ENCODE measurements at places on chromosomes 6 and 20. TPM values are rescaled to one million over a fixed set of nuclear protein-coding genes. Genes with fewer than 3 reads are reported as not detected.

The ZKSCAN3 gene
- 4.7 TPM for polyA plus RNA-seq

GRCh38 chr20:59598625-59599310 is 5.6 kb upstream of the PHACTR3 start:
- no peak for DNase-seq

DNA sequence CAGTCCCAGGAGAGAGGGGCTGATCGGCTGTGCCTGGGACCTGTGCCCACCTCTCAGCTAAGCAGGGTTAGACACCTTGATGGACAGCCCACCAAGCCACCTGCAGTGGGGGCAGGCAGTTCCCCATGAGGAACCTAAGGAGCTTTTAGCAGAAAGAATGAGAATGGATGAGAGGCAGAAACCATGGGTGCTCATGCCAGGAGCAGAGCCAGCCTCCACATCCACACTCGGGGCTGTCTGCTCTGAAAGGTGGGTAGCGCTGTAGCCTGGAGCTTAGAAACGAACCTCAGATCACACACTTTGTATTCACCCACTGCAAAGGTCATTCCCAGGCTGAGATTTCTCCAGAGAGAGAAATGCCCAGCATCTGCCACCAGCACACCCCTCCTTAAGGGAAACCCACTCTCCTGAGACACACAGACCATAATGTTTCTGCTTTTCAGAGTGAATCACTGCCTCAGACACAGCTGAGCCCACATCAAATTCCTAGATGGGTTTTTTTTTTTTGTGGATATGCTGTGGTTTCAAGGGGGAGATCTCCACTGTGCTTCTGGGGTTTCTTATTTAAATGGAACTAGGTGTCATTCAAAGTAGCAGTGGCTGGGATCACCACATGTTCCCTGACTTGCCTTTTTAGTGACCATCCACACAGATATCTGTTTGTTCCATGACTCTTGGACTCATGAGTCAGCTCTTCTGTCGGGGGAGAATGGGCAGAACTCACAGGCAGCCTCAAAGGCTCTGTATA is 218.9 kb downstream of the EYA2 start:
- DNase-seq: no peak

DNA sequence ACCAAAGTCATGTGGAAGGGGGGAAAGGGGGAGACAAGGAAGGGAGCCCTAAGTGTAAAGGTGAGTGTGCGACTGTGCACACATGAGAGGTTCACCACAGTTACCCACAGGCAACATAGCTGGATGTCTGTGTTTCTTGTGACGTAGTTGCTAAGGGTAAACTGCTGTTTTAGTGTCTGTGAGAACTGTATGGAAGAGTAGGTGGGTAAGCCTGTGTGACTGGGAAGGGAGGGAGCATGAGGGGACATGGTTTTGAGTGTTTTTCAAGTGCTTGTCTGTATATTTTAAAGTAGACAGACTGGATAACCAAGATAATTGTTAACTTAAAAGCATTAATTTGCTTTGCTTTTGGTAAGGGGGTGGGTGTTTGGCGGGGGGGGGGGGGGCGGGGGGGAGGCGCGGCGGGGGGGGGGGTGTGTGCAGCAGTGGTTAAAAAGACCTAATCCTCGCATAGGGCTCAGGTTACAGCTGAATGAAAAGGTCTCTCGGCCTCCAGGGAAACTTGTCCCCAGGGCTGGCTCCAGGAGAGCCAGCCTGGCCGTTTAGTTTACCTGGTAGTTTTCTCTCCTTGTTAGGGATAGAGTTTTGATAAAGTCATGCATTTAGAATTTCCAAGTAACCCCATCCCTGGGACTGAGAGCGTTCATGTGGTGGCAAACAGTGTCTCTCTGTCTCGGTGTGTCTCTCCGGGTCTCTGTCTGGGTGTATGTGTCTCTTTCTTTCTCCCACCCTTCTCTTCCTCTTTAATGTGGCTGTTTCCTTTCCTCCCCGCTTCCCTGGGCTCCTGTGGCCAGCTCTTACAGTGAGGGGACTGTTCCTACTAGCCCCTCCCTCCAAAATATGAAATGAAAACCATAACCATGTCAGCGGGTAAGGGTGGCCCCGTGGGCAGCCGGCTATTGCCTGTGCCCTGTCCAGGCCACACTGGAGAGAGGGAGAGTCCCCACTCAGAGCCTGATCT is 3.4 kb downstream of the SCUBE3 start:
- DNase-seq: no peak

Measured in AG04450 (cell line).